ENCODE measurements at places on chromosomes 7 and 10.

DNA sequence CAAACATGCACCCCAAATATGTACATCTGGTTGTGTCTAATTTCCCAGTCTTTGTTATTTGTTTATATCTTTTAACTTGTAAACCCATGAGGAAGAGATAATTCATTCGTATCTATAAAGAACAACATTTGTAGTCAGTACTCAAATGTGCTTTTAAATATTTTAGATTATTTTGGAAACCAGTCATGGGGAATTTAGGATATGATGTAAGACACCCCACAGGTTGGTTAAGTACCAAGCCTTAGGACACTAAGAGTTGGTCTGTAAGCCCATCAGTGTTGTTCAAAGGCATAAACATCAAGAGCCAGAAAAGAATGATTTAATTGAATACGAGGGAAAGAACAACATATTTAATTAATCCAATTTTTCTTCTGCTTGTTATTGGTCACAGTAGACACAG lies 421.1 kb upstream of the SEMA3C start:
- DNase-seq: no peak

- DNase-seq: no peak
Measured at GRCh38 chr7:26439521-26440232, 148.0 kb downstream of the SNX10 start.

DNA sequence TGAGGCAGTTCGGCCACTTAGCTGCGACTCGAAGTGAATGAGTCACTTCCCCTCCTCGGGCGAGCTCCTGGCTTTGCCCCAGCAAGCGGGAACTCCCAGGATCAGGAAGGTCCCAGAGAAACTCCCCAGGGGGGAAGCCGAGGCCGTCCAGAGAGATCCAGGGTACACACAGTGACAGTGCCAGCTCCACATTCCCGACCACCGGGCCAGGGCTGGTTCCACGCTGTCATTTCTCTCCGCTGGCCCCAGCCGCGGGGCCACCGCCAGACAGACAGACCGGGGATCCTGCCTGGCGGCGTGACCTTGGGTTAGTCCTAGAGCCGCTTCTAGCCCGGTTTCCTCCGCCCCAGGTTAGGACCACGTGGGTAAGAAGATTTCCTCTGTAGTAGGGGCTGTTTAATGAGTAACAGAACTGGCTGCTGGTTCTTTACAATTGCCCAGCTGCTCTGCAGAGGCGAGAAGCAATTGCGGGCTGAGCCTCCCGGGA lies 463 bp upstream of the UPP1 start:
- DNase-seq: peak; percentile 89

- DNase-seq: no peak
Measured at GRCh38 chr7:155769701-155770100, 42.6 kb downstream of the SHH start.

DNA sequence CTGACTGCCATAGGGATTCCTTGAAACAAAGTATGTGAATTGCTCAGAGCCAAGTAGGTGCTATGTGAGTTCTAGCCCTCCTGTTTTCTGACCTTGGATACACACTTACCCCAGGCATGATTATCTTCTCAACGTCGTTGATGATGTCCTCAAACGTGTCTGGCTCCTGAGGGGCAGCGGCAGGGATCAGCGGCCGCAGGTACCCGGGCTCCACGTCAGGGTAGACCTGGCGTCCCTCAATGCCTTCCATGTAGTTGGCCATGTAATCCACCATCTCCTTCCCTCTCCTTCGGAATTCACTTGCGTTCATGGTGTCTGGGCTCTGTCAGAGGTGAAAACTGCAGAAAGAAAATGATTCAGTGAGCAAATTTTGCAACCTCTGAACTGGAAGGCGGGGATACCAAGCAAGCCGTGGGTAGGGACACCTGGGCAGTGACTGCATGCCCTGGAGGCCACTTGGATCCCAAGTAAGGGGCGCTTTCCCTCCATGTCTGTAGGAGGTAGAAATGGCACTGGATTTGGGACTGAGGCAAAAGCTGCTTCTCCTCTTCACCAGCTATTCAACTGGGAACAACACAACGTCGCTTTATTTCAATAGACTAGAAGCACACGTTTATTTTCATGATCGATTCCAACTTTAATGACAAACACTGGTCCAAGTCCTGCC lies 21.3 kb downstream of the DDC start:
- no peak for DNase-seq

DNA sequence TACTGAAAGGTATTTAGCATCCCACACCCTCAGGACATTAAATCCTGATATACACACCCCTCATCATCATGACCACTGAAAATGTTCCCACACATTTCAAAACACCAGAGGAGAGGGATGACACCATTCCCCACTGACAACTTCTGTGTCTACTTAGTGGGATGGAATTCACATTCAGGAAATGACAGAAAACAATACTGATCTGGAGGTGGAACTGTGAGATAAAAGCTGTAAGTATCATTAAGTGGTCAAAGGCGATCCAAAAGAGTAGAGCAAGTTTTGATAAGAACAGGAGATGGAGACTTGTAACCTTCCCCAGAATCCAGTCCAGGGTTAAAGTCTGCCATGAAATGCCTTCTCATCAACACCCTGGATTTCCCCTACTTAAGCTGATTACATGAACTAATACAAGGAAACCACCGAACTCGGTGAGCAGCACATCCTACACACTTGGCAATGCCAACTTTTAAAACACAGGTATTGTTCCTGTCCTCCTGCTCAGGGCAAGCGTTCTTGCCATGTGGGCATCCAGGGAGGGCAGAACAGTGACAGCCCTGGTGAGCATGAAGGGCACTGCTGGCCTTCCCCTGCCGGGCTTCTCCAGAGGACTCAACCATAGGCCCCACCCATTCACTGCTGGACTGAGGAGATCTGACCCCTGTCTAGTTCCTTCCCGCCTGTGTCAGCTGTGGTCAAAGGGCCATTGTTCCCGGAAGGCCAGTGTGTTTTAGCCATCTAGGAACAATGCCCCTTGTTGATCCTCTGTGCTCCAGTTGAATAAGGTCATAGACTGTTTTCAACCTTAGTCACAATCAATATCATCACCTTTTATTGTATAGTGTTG lies 85.0 kb downstream of the SGMS1 start:
- no peak for DNase-seq

DNA sequence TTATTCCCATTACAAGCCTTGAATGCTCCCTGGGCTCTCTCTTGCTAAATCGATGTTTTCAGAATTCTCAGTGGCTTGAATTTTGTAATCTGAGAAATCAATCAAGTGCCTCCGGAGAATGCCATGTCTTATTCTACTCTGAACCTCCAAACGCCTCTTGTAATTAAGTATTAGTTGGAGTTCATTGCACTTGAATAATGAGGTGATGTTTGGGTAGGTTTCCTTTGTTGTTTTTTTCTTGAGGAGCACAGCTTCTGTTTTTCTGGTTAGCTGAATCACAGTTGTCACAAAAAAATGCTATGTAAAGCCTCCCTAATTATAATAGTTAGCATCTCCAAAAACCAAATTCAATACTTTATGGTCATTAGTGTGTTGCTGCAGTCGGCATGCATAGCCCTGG lies 100.3 kb downstream of the PLPP4 start:
- no peak for DNase-seq

DNA sequence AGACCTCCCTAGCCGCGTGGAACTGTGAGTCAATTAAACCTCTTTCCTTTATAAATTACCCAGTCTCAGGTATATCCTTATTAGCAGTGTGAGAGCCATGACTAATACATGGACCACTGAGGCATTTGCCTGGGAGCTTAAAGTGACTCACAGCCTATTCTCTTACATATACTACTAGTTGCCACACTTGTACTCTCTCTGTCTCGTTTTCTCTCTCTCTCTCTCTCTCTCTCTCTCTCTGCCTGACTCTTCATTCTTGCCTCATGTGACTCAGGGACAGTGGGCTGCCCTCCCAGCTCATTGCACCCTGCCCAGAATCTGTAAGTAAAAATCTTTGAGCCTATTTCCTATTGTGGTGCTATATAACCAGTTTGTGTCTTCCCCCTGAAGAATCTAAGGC lies 238.5 kb upstream of the MAGI2 start:
- no peak for DNase-seq

DNA sequence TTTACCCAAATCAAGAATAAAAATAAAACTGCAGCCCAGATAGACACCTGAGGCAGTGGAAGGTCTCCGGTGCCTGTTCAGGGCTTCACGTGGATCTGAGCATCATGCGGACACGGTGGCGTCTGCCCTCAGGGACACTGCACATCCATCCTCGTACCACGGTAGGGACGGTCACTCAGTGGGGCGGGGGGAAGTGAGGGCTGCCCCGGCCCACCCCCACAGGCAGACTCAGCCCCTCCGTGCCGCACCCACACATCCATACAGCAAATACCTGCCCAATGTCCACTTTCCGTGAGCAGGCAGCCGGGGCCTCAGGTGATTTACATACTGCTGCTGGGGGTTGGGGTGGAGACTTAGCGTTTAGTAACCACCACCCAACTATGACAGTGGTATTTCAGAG lies 207.8 kb downstream of the DIP2C start:
- DNase-seq: no peak

- no peak for DNase-seq
Measured at GRCh38 chr7:1264345-1265280, 31.9 kb downstream of the UNCX start.

GRCh38 chr7:39300276-39300675 lies 265.9 kb upstream of the YAE1 start:
- DNase-seq: no peak

GRCh38 chr10:46545861-46546590 lies 10.4 kb downstream of the GPRIN2 start:
- peak; percentile 32 for DNase-seq
